HT1080 (cell line): ENCODE measurements at places on chromosomes 4 and X. TPM values are rescaled to one million over a fixed set of nuclear protein-coding genes. Genes with fewer than 3 reads are reported as not detected.

The CYBB gene
- 0.13 TPM in 1 of 2 replicates, not detected in the other for total RNA-seq

DNA sequence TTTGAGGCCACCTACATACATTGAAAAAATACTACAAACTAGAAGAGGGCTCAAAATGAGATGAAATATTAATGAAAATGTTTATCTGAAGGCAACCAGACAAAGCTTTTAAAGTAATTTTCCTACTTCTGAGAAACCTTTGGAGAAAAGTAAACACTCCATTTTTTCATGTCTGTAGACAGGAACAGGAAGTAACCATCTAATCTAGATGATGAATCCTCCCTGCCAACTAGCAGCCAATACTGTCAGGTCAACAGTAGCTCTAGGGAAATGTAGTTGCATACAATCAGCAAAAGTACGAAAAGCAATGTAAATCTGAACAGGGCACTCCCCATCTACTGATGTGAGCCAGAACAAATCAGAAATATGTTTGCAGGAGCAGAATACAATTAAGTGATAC lies 49.0 kb downstream of the AMMECR1 start:
- no peak for DNase-seq

GRCh38 chr4:39118034-39118658 lies 56.1 kb downstream of the KLHL5 start:
- no peak for DNase-seq

- no peak for DNase-seq
Measured at GRCh38 chr4:65589331-65589730, 81.0 kb downstream of the EPHA5 start.
